Central memory CD8-positive, alpha-beta T cell (primary cell): ENCODE measurements at places on chromosomes 5 and 9.

DNA sequence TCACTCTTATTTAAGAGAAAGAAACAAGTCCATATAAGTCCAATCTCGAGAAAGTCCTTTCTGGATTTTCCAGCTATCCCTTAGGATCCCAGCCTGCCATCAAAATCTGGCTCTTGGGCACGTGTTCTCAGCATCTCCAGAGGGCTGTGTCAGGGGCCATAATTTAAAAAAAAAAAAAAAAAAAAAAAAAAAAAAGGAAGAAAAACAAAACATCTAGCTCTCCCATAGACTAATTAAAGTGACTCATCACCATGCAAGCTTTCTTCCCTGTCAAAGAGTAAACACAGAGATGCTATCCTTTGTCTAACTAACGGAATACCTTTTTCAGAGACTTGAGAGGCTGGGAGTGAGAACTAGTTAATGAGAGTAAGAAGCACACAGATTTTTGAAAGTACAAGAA is 44.9 kb upstream of the MYO10 start:
- no peak for DNase-seq

- no peak for DNase-seq
Observed at GRCh38 chr5:81980598-81981260, 8.9 kb downstream of the ATG10 start.

- no peak for DNase-seq
Observed at GRCh38 chr5:168818558-168818957, 239.4 kb upstream of the PANK3 start.

DNA sequence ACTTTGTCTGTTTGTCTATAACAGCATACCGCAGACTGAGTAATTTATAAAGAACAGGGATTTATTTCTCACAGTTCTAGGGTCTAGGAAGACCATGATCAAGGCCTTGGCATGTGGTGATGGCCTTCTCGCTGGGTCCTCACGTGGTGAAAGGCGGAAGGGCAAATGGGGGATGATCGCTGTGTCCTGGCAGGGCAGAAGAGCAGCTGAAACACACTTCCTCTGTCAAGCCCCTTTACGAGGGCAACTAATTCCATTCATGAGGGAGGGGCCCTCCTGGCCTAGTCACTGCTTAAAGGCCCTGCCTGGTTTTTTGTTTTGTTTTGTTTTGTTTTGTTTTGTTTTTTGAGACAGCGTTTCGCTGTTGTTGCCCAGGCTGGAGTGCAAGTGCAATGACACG is 41.9 kb upstream of the UBTD2 start:
- no peak for DNase-seq

GRCh38 chr9:87441251-87441650 is 56.4 kb upstream of the DAPK1 start:
- no peak for DNase-seq

DNA sequence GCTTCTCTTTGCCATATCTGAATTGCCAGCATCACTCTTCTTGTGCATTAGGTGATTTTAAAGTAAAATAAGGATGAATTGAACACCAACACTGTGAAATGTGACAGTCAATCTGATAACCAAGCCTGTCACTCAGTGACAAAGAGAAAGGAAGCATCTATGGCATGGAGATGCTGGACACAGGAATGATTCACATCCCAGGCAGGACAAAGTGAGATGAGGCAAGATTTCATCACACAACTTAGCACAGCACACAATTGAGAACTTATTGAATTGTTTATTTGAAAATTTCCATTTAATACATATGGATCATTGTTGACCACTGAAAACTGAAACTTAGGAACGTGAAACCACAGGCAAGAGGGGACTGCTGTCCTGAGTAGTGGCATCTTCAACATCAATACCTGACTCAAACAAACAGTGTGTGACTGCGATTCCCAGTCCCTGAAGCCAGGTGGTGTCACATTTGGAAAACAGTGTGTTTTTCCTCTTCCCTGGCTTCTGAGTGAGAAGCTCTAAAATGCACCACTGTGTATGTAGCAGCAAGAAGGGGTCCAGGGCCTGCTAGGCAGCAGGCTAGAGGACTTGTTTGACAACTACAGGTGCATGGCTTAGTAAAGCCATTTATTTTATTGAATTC is 10.7 kb downstream of the GAPT start:
- no peak for DNase-seq

DNA sequence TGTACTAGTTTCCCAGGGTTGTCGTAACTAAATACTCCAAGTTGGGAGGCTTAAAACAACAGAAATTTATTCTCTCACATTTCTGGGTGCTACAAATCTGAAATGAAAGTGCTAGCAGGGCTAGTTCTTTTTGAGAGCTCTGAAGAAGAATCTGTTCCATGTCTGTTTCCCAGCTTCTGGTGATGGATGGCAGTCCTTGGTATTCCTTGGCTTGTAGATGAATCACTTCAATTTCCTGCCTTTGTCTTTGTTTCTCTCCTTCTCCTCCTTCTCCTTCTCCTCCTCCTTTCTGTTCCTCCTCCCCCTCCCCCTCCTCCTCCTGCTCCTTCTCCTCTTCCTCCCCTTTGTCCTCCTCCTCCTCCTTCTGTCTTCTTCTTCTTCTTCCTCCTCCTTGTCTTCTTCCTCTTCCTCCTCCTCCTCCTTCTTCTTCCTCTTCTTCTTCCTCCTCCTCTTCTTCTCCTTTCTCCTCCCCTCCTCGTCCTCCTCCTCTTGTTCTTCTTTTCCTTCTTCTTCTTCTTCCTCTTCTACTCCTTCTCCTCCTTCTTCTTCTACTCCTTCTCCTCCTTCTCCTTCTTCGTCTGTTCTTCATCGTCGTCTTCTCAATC is 104.7 kb upstream of the ANKRD55 start:
- DNase-seq, result no peak

DNA sequence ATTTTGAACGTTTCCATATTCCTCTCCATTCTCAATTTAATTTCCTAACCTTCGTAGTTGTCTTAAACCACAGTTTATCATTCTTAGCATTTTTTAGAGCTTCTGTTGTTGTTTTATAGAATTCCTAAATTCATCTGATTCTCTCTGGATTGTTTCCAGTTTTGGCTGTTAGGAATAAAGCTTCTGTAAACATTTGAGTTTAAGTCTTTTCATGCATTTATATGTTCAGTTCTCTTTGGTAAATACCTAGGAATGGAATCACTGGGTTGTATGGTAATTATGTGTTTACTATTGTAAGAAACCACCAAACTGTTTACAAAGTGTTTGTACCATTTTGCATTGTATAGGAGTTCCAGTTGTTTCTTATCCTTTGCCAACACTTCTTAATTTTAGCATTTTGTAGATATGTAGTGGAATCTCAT is 29.7 kb downstream of the GPR21 start:
- DNase-seq, result no peak

DNA sequence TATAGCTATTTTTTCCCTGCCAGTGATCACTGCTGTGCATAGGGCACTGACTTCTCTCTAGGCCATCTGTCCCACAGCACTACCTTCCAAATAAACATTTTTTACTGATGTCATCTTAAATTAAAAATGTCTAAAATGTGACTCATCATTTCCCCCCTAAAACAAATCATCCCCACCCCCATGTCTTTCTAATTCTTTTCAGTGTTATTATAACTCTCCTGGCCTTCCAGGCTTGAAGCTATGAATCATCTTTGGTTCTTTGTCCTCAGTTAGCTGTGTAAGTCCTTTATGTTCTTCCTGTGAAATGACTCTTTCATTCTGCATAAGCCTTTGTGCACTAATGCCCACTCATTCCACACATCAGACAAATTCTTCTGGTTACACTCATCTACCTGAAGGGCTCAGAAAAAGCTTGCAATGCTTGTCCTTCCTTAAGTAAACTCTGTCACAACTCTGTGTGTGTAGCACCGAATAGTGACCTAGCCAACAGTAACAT is 78.1 kb downstream of the CFAP95 start:
- DNase-seq, result no peak

GRCh38 chr5:14213813-14214585 is 70.9 kb downstream of the TRIO start:
- DNase-seq, result no peak

GRCh38 chr5:76693141-76693540 is 22.8 kb upstream of the F2R start:
- DNase-seq, result no peak

GRCh38 chr9:119907056-119907455 is 537.8 kb upstream of the BRINP1 start:
- DNase-seq, result no peak

DNA sequence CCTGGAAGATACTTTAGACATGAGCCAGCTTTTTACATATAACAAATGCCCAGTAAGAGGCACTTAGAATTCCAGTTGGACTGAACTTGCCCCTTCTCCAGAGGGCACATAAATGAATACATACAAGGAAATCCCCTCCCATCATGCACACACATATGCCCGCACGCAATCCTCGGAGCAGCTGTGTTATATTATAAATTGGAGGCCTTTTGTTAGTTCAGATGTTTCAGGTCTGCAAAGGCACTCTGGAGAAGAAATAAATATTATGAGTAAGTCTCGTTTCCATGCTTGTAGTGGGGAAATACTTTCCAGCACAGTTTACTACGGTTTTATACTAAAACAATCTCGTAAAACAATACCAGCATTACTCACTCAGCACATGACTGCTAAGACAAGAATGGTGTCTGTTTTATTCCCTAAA is 17.6 kb upstream of the MUSK start:
- DNase-seq, result no peak

DNA sequence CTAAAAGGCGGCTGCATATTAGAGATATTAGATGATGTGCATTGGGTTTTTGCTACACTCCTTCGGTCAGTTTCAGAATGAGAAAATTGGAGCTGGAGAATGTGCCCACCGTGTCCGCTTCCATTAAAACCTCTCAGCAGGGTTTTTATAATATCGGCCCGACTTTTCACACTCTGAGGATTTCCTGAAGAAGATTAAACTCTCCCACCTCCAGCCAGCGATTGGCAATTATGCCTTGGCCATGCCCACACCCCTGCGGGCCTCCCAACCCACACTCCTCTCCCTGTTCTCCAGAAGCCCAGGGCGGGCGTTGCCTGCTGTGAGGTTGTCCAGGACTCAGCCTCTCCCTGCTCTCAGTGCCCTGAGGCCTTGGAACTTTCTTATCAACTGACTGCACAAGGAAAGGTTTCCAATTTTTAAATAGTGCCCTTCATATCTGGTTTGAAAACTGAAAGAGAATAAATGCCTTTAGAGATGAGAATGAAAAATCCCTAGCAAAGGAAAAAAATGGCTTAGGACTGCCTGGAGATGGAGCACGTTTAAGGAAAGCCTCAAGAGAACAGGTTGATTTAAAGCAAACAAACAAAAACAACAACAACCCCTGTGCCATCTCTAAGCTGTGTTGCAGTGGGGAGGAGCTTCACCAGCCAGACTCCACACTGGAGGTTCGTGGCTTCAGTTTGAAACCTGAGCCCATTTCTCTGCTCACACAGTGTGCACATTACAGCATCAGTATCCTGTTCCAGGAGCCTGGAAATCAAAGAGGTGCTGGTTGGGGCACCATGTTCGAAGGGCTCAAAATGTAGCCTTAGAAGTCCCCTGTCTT is 292.9 kb downstream of the NSG2 start:
- no peak for DNase-seq

DNA sequence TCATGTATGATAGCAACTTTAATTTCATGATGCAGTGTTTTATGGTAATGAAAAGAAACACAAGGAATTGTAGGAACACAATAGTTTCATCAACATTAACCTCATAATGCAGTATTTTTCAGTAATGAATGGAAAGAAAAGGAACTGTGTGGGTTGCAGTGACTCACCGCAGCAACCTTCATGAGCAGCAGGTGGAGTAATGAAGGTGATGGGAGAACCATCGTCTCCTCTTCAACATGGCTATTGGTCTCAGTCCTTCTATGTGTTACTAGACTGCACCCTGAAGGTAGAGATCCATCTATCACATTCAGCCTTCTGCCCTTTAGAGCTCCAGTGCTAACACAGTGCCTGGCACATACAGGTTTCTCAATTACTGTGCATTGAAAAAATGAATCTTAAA is 58.0 kb downstream of the TMEM215 start:
- DNase-seq, result no peak

DNA sequence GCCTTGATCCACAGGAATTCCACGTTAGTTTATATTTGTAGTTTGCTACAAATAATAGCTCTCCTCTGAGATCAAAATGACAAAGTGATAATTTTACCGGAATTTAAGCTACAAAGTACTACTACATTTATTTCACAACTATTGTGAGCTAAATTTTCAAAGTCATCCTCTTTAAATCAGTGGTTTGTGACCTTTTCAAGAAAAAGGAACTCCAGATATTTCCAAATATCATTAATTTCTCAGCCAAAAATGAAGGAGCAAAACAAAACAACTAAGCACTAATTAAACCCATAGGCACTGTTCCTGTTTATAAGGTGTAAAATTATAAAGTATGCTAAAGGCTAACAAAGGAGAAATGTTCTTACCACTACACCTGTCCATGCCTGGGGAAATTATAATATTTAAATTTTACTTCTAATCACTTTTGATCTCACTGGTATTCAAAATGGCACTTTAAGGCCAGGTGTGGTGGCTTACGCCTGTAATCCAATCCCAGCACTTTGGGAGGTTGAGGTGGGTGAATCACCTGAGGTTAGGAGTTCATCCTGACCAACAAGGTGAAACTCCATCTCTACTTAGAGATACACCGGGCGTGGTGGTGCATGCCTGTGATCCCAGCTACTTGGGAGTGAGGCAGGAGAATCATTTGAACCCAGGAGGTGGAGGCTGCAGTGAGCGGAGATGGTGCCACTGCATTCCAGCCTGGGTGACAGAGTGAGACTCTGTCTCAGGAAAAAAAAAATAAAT is 77.5 kb downstream of the CEMIP2 start:
- DNase-seq, result no peak

DNA sequence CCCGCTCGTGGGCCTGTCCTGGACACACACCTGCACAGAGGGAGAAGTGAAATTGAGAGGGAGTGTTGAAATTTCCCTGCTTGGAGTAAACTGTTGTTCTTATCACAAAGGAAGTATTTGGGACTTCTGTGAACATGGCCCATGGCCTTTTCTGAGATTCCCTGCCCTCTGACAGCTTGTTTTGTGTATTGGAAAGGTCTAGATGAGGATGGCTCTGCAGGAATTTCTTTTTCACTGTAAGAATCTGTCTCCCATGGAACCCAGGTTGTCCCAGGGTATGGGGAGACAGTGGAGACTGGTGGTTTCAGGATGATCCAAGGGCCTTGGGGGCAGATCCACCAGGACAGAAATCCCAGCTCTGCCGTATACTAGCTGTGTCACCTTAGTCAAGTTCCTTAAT is 121.8 kb downstream of the ARHGAP26 start:
- no peak for DNase-seq
